Right renal cortex interstitium (tissue), 3 donors: ENCODE measurements at places on chromosomes 4 and X. TPM values are rescaled to one million over a fixed set of nuclear protein-coding genes. Genes with fewer than 3 reads are reported as not detected.

TEX13D gene
- polyA plus RNA-seq: not detected

BMPR1B gene
- 24.9 TPM for polyA plus RNA-seq

HS3ST1 gene
- polyA plus RNA-seq: 0.76 TPM

- DNase-seq: no peak
Measured at GRCh38 chr4:1092026-1092982, 21.1 kb downstream of the RNF212 start.

DNA sequence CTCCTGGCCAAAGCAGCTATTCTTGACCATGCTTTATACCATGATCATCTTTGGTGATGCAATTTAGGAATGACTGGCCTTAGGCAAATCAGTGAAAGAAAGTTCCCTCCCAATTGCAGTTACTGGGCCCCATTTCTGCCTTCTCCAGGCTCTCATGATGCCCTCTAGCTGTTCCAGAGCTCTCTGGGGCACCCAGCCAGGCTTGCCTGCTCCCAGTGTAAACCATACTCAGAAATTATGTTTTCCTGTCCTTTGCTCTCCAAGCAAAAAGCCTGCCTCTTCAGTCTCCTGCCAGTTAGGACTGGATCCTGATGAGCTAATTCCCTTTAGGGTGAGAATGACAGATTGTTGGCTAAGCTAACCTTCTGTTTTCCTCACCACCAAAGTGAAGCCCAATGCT, 85.3 kb upstream of the RBPJ start:
- no peak for DNase-seq

DNA sequence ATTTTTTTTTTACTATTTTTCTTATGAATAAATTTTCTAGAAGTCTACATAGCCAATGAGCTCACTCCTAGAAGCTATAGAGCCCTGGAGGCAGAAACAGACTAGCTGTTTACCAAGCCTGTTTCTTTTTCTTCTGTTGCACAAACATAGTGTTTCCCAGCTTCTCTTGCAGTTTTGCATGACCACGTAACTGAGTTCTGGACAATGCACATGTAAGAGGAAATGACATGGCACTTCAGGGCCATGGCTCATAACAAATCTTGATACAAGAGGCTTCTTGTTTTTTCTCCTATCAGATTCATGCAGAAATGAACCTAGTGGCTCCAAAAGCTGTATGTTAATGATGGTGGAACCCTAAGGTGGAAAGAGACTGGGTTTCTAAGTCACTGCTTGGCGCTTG, 127.4 kb downstream of the ZNF330 start:
- DNase-seq: no peak

- no peak for DNase-seq
Measured at GRCh38 chr4:93469560-93469959, 359.0 kb upstream of the ATOH1 start.

GRCh38 chrX:46935295-46935694, 23.1 kb downstream of the JADE3 start:
- no peak for DNase-seq

DNA sequence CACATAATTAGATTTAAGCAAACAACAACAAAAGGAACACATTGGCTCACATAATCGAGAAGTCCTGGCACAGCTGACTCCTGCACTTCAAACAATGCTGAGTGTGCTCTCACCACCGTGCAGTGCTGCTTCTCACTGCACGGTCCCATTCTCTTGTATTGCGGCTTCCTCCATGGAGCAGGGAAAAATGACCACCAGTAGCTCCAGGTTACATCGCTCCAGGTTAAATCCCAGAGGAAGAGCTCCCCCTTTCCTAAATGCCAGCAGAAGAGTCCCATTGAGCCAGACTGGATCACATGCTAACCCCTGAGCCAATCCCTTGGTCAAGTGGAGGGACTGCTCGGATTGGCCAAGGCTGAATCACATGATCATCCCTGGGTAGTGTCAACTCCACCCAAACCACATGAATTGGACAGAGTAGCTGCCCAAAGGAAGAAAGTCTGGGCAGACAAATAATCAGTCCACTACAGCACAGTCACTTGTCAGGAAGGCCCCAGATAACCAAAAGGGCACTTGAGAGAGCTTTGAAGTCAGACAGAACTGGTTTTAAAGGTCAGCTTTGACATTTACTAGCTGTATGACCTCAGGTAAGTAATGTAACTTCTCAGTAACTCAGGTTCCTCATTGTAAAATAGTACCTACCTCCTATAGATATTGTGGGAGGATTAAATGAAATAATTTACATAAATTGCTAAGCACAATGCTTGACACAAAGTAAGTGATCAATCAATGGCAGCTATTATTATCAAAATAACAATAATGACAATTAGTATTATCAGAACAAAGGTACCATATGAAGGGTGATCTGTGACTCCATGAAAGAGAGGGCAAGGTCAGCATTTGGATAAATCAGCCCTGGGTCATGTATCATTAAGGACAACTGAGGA, 14.3 kb downstream of the TEC start:
- no peak for DNase-seq
